ENCODE measurements at places on chromosomes 2 and 18. TPM values are rescaled to one million over a fixed set of nuclear protein-coding genes. Genes with fewer than 3 reads are reported as not detected.
A peak's percentile ranks its signal among the peaks of the same experiment; 100 is the strongest.

COL6A3 gene
- total RNA-seq = 114 TPM

ZNF519 gene
- total RNA-seq = 7.0 TPM

- H3K27ac ChIP-seq = no peak overlapping the region
- H3K4me1 ChIP-seq = no peaks in the 10 kb centered on the region
- H3K4me3 ChIP-seq = no peak overlapping the region
- no peaks in the 10 kb centered on the region for H3K27me3 ChIP-seq
- no peaks in the 10 kb centered on the region for H3K36me3 ChIP-seq
Observed at GRCh38 chr2:52128081-52128480, 1096.1 kb upstream of the NRXN1 start.

LIPT1 gene
- total RNA-seq = 6.2 TPM

GRCh38 chr2:190318931-190319554 is 583 bp downstream of the HIBCH start:
- H3K27ac ChIP-seq = peak overlapping the region; percentile 86
- H3K27me3 ChIP-seq = no peaks in the 10 kb centered on the region
- H3K4me1 ChIP-seq = peaks cover 19% of the 10 kb centered on the region
- H3K4me3 ChIP-seq = peak overlapping the region; percentile 78
- DNase-seq = no peak
- no peaks in the 10 kb centered on the region for H3K36me3 ChIP-seq

- no peak overlapping the region for H3K27ac ChIP-seq
- H3K36me3 ChIP-seq = no peaks in the 10 kb centered on the region
- H3K27me3 ChIP-seq = peaks cover 4% of the 10 kb centered on the region
- no peak for DNase-seq
- no peaks in the 10 kb centered on the region for H3K4me1 ChIP-seq
Observed at GRCh38 chr2:102698369-102699111, 63.3 kb upstream of the TMEM182 start.

- H3K27me3 ChIP-seq = no peaks in the 10 kb centered on the region
- H3K36me3 ChIP-seq = peaks cover 17% of the 10 kb centered on the region
Observed at GRCh38 chr2:69836316-69836715, 6.9 kb downstream of the GMCL1 start.

- no peak overlapping the region for H3K27ac ChIP-seq
- H3K4me3 ChIP-seq = no peak overlapping the region
- no peak for DNase-seq
- H3K27me3 ChIP-seq = no peaks in the 10 kb centered on the region
- no peaks in the 10 kb centered on the region for H3K36me3 ChIP-seq
- no peaks in the 10 kb centered on the region for H3K4me1 ChIP-seq
Observed at GRCh38 chr18:13397504-13398163, 179.1 kb downstream of the LDLRAD4 start.

GRCh38 chr2:108623616-108624015 is 89.3 kb downstream of the LIMS1 start:
- no peak for DNase-seq
- peaks cover 71% of the 10 kb centered on the region for H3K4me1 ChIP-seq
- H3K4me3 ChIP-seq = no peak overlapping the region
- peak overlapping the region; percentile 56 for H3K27ac ChIP-seq
- H3K36me3 ChIP-seq = no peaks in the 10 kb centered on the region

SKOR2 gene
- not detected for total RNA-seq

SERPINB12 gene
- total RNA-seq = not detected

TEKT4 gene
- total RNA-seq = 3.4 TPM

DNA sequence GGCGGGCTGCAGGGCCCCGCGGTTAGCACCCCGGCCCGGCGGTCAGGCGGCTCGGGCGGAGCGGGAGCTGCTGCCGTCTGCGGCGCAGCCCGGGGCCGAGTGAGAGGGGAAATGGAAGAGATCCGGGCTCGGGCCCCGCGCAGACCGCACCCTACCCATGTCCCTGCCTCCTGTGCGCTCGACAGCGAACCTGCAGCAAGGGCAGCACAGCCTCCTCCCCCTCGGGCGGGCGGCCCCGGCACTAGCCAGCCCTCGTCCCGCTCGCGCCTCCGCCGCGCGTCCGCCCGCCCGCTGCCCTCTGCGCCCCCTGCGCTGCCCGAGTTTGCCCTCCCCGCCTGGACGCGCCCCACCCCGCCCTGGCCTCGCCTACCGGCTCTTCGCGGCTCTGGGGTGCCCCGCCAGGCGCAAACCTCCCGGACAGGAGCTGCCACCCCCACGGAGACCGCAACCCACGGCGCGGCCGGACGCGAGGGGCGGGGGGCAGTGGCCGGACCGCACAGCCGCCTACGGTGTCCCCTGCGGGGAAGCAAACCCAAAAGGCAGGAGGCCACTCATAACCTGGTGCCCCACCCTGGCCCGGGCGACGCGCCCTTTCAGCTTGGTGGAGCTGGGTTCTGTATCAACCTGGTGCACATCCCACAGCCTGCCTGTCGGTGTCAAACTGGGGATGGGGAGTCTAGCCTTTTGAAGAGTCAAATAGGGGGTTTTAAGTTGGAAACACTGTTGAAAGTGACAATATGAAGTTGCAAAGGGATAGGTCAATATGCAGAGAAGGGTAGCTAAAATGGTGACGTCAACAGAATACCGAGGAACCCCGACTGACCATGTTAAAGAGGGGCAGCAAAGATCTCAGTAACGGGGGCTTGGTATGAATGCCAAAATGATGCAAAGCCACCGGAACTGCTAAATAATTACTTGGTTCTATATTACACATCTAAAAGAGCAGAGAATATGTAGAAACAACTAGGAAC is at the start of gene IHH:
Gene IHH (minus strand): TSS at position 101 of the 971 bp plus-strand sequence. CDS start 454 bp downstream, outside the sequence.
- peaks cover 59% of the 10 kb centered on the region for H3K27me3 ChIP-seq
- no peaks in the 10 kb centered on the region for H3K36me3 ChIP-seq
- peak within 1 kb of the TSS; percentile 46 for H3K4me3 ChIP-seq
- DNase-seq = peak; percentile 56
- H3K27ac ChIP-seq = no peak within 1 kb of the TSS

DNA sequence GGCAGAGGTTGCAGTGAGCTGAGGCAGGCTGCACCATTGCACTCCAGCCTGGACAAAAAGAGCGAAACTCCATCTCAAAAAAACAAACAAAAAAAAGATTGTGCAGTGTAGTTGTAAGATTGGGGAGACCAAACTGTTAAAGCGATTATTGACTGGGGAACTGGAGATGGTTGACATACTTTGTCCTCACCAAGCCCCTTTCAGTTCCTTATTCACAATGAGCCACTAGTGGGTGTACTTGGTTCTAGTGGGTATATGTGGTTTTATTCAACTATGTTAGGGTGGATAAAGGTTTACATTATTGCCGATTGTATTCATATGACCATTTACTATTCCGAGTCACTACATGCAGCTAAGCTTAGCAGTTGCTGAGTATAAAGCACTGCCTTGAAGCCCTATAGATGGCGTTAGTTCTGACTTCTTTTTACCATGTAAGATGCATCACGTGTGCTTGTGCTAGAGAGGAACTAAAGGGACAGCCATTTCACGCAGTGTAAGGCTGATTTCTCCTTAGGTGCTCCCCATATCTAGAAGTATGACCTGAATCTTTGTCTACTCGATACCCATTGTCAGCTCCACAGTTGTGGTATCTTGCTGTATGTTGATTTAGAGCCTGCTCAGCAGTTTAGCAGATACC is 12.1 kb downstream of the EIF4E2 start:
- H3K4me3 ChIP-seq = no peak overlapping the region
- DNase-seq = no peak

GRCh38 chr2:147068071-147068470 is 776.8 kb upstream of the ACVR2A start:
- no peak for DNase-seq
- H3K27me3 ChIP-seq = no peaks in the 10 kb centered on the region
- H3K4me1 ChIP-seq = no peaks in the 10 kb centered on the region
- no peak overlapping the region for H3K27ac ChIP-seq

DNA sequence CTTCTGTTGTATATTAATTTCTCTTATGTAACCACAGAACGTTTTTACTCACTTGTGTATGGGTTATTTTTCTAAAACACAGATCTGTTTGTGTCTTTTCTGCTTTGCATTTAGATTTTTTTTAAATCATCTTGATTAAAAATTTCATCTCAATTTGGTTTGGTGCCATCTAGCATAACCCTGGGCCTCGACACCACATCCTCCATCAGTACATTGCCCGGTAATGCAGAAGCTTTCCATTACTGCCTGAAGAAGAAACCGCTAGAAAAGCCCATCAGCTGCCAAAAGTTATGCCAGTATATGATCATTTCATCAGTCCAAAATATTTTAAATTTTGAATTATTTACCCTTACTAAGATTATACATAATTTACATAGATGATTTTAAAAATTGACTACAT is 26.2 kb downstream of the MAPRE2 start:
- H3K4me3 ChIP-seq = no peak overlapping the region
- H3K36me3 ChIP-seq = peaks cover 14% of the 10 kb centered on the region
- H3K27me3 ChIP-seq = no peaks in the 10 kb centered on the region
- no peak for DNase-seq

- peak; percentile 30 for DNase-seq
- H3K27ac ChIP-seq = no peak overlapping the region
- no peaks in the 10 kb centered on the region for H3K4me1 ChIP-seq
- H3K36me3 ChIP-seq = no peaks in the 10 kb centered on the region
- H3K27me3 ChIP-seq = peaks cover 26% of the 10 kb centered on the region
Observed at GRCh38 chr2:240789051-240789453, 31.0 kb downstream of the KIF1A start.

DNA sequence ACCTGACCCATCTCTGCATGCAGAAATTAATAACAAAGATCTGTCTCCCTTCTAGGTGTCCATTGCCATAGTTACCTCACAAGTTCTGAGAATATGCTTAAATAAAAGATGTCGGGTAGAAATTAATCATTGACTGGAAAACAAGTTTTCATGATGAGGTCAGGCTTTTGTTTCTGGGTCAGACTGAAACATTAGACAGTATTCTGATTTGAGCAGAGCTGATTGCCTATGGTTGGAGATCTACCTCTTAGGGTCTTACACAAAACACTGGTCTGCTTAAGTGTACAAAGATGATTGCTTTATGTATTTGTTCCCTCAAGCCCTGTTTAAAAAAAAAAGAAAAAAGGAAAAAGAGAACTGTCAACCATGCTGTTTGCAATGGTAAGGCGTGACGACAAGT is 956.4 kb downstream of the CPS1 start:
- no peaks in the 10 kb centered on the region for H3K4me1 ChIP-seq
- no peak overlapping the region for H3K4me3 ChIP-seq
- DNase-seq = no peak

PUS10 gene
- total RNA-seq = 8.5 TPM

GRCh38 chr2:176399074-176399598 is 129.9 kb downstream of the MTX2 start:
- H3K36me3 ChIP-seq = no peaks in the 10 kb centered on the region
- no peak overlapping the region for H3K27ac ChIP-seq
- no peak overlapping the region for H3K4me3 ChIP-seq

- peak overlapping the region; percentile 28 for H3K27ac ChIP-seq
- H3K36me3 ChIP-seq = no peaks in the 10 kb centered on the region
- no peak for DNase-seq
- no peak overlapping the region for H3K4me3 ChIP-seq
Observed at GRCh38 chr2:226660526-226660925, 139.1 kb downstream of the IRS1 start.

ERBB4 gene
- total RNA-seq = 25.3 TPM

CHRND gene
- not detected for total RNA-seq

GRCh38 chr2:155062922-155063258 is 364.4 kb downstream of the KCNJ3 start:
- no peak overlapping the region for H3K4me3 ChIP-seq
- H3K4me1 ChIP-seq = no peaks in the 10 kb centered on the region
- no peak overlapping the region for H3K27ac ChIP-seq
- no peaks in the 10 kb centered on the region for H3K27me3 ChIP-seq
- no peaks in the 10 kb centered on the region for H3K36me3 ChIP-seq

CXCR1 gene
- total RNA-seq = 10.4 TPM

DNA sequence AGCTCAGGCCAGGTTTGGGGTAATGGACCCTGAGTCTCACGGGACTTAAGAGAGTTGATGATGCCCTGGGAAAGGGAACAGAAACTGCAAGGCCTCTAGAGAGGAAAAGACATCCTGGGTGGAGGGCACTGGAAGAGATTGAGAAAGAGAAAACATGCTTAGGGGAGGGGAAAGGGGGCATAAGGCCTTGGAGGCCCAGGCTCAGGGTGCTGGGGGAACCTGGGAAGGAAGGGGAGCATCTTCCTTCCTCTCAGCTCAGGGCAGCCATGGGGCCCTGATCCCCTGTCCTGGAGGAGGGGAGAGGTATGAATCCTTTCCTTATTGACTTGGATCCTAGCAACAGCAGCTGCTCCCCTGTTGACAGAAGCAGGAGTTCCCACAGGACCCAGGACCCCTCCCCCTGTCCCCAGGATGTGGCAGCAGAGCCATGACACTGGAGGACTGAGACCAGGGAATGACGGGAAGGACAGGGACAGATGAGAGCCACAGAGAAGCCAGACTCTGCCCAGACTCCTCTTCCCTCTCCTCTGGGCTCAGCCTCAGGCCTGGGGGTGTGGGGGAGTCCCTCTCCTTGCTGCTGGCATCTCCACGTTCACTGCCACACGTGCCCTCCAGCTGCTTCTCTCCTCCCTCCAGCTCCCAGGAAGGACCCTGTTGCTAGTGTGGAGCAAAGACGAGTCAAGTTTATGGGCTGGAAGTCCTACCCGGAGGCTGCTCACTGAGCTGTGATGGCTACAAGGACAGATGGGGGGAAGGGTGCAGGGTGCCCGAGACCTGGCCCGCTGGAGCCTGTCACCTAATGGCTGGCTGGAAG is 815 bp downstream of the GPBAR1 start:
- H3K27me3 ChIP-seq = no peaks in the 10 kb centered on the region
- no peak for DNase-seq
- peaks cover 80% of the 10 kb centered on the region for H3K4me1 ChIP-seq
- no peak overlapping the region for H3K4me3 ChIP-seq
- peak overlapping the region; percentile 34 for H3K27ac ChIP-seq

DNA sequence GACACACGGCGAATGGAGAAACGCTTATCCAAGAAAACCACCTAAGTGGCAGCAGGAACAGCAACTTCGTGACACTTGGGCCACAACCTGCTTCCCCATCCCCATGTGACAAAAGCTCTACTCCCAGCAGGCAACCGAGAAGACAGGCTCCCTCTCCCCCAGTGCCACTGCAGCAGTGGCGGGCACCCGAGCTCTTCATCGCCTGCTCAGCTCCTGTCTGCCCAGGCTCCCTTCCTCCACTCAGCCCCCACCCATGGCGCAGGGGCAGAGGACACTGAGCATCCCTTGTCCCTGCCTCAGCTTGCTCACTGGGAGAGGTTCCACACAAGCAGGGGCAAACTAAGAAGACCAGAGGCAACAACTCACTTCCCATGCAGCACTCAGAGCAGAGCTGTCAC is 22.9 kb downstream of the SLC66A2 start:
- no peak overlapping the region for H3K27ac ChIP-seq
- no peak overlapping the region for H3K4me3 ChIP-seq
- H3K4me1 ChIP-seq = peaks cover 8% of the 10 kb centered on the region
- DNase-seq = peak; percentile 12
- H3K36me3 ChIP-seq = peaks cover 24% of the 10 kb centered on the region
- no peaks in the 10 kb centered on the region for H3K27me3 ChIP-seq

PAX8 gene
- 1.2 TPM for total RNA-seq

GRCh38 chr18:76979111-76979751 is 153.4 kb downstream of the MBP start:
- no peaks in the 10 kb centered on the region for H3K4me1 ChIP-seq
- no peaks in the 10 kb centered on the region for H3K36me3 ChIP-seq
- no peak overlapping the region for H3K27ac ChIP-seq
- no peaks in the 10 kb centered on the region for H3K27me3 ChIP-seq
- no peak overlapping the region for H3K4me3 ChIP-seq

ANTXR1 gene
- 54.3 TPM for total RNA-seq

Data from lower lobe of right lung (tissue), 2 donors.